ENCODE measurements at places on chromosomes 7 and 10.

DNA sequence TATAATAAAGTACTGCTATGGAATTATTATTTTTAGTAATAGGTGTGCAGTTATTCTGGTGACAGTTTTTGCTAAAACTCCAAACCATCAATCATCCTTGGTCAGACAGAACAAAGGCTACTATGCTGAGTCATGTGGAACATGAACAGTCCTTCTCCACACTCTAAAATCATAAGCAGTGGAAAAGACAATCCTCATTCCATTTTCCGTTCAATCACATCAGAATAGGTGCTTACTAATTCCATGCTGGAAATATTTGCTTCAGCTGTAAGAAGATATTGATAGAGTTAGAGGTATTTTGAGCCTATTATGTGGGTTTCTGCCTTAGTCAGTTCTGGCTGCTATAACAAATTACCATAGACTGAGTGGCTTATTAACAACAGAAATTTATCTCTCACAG lies 82.9 kb downstream of the FAM13C start:
- DNase-seq: no peak

- DNase-seq: no peak
These were observed 30.5 kb upstream of the GHITM start for GRCh38 chr10:84108797-84109196.

DNA sequence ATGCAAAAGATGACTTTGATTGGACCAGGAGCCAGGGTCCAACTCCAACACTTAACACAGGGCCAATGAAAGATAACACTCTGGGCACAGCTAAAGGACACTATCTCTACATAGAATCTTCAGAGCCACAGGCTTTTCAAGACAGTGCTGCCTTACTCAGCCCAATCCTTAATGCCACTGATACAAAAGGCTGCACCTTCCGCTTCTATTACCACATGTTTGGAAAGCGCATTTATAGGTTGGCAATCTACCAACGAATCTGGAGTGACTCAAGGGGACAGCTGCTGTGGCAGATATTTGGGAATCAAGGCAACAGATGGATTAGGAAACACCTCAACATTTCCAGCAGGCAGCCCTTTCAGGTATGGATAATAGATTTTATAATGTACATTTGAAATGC lies 160.7 kb downstream of the MALRD1 start:
- no peak for DNase-seq

DNA sequence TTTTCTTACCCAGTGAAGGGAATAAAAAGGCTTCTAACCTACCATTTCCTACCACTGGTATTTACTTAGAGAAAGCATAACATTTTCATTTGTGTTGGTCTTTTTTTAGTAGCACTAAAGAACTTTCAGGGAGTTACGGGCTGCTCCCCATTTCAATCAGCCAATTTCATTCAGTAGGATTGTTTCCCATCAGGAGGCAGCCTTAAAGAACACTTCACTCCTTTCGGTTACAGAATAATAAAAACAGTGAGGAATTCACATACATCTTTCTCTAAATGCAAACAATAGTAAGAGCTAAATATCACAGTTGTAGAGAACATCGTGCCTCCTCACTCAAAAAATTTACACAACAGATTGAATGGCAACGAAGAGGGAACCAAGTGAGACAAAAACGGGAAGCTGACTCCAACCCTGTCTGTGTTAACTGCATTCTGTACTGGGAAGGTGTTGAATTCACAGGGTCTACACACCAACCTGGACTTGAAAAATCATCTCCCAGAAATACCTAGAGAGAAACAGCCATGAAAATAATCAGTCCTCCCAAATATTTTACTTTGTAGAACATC lies 55.5 kb upstream of the ABLIM1 start:
- DNase-seq: no peak

DNA sequence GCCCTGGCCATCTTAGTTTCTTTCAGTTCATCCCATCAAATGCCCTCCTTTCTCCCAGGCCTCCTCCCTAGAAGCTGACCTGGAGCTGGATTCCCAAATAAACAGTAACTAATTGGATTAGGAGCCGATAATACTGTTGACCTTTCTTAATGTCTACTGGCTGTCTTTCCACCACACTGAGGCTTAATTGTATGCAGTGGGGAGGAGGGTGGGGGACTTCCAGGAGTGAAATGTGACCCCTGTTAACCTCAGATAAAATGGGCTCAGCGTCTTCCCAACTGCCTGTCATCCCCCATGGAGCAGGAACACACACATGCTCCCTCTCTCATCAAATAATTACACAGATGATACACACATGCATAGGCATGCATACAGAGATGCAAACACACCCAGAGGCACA lies 53.7 kb upstream of the LBX1 start:
- no peak for DNase-seq

- no peak for DNase-seq
These were observed 202.0 kb upstream of the SEMA3C start for GRCh38 chr7:81120803-81121202.

- DNase-seq: no peak
These were observed 57.1 kb downstream of the NXPH1 start for GRCh38 chr7:8490391-8491045.

- DNase-seq: no peak
These were observed 47.1 kb upstream of the TMEM72 start for GRCh38 chr10:44864051-44864450.

DNA sequence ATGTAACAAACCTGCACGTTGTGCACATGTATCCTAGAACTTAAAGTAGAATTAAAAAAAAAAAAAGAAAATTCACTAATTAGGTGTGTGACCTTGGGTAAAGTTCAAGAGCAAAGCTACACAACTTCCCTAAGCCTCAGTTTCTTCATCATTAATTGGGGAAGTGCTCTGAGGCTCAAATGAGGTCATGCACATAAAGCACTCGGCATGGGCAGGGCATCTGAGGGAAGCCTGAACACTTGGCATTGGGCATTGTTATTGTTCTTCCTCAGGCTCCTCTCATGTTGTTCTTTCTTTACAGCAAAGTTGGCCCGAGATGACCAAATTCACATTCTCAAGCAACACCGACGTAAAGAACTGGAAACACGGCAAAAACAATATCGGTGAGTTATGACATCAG lies 21.5 kb downstream of the ALOX5 start:
- DNase-seq: no peak

GRCh38 chr10:113859261-113859660 lies 4.8 kb downstream of the NHLRC2 start:
- DNase-seq: no peak

DNA sequence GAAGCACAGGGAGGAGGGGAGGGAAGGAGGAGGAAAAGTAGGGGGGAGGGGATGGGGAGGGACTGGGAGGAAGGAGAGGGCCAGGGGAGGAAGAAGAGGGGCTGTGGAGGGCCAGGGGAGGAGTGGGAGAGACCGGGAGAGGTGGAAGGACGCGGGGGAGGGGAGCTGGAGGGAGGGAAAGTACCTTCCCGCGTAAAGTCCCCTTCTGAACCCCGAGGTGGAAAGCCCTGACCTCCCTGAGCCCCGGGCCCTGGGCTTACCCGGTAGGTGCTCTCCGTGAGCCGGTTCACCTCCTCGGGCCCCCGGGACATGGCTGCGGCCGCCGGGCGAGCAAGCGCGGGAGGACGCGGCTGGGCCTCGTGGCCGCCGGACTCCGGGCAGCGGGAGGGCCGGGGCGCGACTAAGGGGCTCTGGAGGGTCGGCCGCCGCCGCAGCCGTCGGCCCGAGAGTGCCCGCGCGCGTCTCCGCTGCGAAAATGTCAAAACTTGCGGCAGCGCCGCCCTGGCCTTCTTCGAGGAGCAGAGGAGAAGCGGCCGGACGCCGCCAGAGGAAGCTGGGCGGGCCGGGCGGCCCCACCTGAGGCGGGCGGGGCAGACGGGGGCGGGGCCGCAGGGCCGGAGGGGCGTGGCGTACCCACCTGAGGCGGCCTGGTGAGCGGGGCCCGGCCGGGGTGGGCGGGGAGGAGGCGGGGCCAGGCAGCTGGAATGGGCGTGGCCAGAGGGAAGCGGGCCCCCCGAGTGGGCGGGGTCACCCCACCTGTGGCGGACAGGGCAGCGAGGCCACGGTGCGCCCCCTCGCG lies at the start of gene BAIAP2L1:
Gene BAIAP2L1, minus strand, starts transcription at position 549 of the 799 bp plus-strand sequence. Its CDS starts 238 bp downstream, at position 311.
- peak; percentile 73 for DNase-seq

DNA sequence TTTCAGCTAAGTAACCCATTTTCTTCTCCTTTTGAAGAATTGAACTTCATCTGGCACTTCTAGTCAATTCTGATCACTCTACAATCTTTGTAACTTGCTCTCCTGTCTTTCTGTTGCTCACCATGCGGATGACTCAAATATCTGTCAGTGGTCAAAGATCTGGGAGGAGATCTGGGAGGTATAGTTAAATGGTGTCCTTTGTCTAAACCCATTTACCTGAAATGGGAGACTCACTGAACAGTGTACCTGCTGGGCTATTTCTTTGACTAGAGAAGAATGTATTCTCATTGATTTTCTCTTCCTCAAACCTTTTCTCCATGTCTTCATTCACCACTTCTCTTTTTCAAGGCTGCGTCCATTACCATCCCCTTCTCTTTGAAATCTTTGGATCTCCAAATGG lies 42.0 kb upstream of the PCLO start:
- DNase-seq: no peak

DNA sequence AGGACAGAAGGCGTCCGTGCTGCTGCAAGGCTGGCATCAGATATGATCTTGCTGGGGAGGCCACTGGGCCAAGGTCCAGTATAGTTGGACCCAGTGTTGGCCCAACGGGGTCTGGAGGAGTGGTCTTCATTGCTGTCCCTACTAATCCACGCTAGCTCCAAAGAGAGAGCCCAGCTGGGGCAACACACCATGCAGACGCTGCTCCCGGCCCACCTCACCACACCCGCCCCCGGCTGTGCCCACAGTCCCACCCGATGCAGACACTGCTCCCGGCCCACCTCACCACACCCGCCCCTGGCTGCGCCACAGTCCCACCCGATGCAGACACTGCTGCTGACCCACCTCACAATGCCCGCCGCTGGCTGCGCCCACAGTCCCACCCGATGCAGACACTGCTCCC lies 121.5 kb downstream of the VIPR2 start:
- no peak for DNase-seq
